Stimulated activated CD8-positive, alpha-beta memory T cell treated with anti-CD3 and anti-CD28 coated beads, Interleukin-4, amount 100 ng/mL, for 1 hour (primary cell): ENCODE measurements at places on chromosomes 5 and 9.

DNA sequence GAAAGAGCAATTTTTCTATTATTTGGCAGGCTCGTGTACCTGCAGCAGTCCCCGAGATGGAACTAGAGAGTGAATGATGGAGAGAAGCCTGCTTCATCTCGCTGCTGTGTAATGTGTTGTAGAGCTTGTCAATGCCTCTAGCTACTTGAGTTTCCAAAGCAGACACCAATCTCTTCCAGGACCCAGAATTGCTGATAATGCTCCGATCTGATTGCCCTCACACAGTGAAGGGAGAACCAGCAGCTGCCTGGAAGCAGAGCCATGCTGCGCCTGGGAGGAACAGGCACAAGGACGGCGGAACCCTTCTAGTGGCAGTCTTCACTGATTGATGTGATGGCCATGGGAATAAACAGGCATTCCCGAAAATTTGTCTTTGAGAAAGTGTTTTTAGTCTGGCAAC is 288.0 kb downstream of the ICE1 start:
- DNase-seq, result no peak

DNA sequence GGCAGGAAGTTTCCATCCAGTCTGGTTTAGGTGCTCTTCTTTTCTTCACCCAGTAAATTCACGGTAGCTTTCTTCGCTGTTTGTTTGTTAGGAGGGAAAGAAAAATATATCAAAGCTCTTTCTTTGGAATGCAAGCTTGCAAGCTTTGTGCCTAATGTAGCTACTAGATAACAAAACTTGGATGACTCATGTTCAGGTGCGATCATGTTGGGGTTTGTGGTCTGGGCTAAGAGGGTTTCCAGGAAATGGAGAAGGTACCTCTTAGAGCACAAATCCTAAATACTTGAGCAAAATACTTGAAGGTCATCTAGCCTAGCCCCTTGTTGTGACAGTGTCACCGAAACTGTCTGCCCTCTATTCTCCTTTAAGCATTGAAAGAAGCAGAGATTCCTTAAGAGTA is 17.7 kb downstream of the SRP19 start:
- DNase-seq, result no peak

GRCh38 chr5:149114403-149115312 is 26.6 kb upstream of the ABLIM3 start:
- peak; percentile 7 for DNase-seq

- DNase-seq, result no peak
These were observed 10.1 kb upstream of the RNF183 start for GRCh38 chr9:113313261-113313660.

DNA sequence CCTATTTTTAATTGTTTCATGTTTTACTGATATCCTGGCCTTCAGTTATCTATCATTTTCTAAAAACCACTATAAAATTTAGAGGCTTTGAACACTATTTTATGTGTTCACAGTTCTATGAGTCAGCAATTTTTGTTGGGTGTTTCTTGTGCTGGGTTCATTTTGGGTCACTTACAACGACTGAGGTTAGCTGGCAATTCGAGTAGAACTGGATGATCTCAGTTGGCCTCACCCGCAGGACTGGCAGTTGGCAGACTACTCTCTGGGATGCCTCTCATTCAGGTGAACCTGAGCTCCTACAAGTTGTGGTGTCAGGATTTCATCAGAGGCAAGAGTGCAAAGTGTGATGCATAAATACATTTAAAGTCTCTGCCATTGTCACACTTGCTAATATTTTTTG is 151.0 kb upstream of the PAPPA start:
- DNase-seq, result no peak

GRCh38 chr5:7927466-7928375 is 58.8 kb downstream of the MTRR start:
- DNase-seq, result no peak

DNA sequence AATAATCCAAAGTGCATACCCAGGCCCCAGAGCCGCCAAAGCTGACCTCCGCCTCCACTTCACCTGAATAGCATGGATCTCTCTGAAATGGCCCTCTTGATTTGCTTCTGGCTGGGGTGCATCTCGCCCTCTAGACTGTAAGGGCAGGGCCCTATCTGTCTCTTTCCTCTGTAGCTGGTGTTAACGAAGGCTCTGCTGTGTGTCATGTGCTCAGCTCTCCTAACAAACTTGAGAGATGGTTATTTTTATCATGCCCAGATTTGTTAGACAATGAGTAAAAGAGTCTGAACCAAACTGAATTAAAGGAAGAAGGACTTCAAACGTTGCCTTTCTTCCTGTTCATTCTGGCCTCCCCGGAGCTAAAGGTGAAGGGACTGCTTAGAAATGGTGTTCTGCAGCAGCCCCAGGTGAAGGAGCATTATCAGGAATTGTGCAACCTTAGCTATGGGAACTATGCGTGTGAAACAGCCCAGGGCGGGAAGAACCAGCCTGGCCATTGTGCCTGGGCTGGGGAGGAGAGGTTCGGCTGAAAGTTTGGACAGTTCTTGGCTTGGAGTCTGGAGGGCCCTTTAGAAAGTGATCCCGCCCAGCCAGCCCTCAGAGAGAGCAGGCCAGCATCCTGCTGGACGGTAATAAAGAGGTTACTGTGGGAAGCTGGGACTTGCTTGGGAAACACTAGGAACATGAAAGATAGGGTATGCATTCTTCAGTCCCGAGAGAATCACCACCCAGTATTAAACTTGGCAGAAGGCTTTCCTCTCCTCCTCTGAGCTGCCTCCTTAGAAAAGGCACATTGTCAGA is 73.5 kb downstream of the WWC1 start:
- no peak for DNase-seq

DNA sequence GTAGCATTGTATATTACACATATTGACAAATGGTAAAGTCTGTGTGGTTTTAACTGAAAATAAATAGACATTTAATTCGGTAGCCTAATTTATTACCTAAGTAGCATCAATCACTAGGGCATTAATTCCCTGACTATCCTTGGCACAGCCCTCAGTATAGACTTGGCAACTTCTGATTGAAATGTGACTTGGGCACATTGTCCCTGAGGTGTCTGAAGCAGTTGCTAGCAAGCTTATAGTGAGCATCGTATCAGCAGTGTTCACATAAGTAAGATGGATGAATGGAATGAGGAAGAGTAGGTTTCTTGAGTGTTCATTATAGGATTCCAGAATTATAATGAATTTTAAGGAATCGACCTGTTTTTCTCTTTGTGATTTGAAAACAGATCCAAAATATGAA is 16.1 kb downstream of the LURAP1L start:
- no peak for DNase-seq

DNA sequence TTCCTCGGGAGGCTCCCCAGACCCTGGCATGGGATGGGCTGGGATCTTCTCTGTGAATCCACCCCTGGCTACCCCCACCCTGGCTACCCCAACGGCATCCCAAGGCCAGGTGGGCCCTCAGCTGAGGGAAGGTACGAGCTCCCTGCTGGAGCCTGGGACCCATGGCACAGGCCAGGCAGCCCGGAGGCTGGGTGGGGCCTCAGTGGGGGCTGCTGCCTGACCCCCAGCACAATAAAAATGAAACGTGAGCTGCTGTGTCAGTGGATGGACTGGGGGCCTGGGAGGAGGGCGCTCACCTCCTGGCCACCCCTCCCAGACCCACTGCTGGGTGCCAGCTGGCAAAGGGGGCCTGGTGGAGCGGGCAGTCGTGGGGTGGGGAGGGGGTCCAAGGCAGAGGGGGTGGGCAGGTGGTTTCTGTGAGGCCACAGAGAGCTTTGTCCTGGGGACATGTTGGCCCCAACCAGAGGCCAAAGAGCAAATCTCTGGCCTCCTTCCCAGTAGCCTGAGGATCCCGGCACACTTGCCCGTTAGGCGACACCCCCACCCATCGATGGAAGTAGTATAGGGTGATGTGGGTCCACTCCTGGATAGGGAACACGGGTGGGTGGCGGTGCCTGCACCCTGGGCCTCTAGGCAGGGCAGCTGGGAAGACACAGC is 9.8 kb downstream of the EGFL7 start:
- no peak for DNase-seq

DNA sequence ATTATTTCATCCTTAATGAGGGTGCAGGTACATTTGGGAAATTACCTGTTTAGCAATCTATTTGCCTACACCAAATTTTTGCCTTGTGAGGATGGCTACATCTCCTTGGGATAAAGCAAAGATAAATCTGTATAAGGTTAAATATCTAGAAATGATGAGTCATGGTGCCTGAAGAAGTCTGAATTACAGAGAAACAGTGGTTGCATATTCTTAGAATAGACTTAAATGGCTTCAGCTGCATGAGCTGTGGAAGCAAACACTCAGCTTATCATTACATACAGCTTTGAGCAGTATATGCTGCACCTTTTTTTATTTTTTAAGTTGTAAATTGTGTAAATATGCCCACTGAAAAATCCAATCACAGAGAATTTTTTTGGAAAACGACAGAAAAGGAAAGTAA is 153.5 kb downstream of the RAPGEF6 start:
- no peak for DNase-seq

- DNase-seq, result no peak
These were observed 104.8 kb downstream of the LPAR1 start for GRCh38 chr9:110933350-110934001.

DNA sequence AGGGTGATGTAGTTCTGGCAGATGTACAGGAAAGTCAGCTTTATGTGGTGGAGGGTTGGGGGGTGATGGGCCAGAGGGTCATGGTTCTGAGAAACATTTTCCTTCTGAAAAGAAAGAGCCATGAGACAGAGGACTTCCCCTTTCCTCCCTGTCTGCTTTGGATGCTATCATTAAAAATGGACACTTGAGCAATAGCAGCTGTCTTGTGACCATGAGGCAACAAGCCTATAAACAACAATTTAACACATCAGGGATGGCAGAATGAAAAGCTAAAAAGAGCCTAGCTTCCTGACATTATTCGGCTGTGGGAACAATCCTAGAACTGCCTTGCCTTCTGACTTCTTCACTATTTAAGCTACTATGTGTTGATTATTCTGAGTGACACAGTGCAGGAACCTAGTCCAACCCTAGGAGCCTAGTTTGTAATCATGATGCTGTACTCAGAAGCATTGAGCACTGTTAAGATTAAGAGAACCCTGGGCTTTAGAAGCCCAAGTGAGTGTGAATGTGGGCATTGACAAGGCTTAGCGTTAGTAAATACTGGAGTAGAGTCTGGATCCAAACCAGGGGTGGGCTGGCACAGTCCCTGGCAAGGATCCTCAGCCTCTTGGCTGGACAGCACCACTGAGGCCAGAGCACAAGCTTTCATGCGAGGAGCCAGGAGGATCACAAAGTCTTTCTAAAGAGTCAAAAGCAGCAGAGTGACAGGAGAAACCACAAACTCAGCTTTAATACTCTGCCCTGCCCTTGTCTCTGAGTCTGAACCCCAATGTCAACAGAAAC is 178.5 kb upstream of the EGFLAM start:
- no peak for DNase-seq

DNA sequence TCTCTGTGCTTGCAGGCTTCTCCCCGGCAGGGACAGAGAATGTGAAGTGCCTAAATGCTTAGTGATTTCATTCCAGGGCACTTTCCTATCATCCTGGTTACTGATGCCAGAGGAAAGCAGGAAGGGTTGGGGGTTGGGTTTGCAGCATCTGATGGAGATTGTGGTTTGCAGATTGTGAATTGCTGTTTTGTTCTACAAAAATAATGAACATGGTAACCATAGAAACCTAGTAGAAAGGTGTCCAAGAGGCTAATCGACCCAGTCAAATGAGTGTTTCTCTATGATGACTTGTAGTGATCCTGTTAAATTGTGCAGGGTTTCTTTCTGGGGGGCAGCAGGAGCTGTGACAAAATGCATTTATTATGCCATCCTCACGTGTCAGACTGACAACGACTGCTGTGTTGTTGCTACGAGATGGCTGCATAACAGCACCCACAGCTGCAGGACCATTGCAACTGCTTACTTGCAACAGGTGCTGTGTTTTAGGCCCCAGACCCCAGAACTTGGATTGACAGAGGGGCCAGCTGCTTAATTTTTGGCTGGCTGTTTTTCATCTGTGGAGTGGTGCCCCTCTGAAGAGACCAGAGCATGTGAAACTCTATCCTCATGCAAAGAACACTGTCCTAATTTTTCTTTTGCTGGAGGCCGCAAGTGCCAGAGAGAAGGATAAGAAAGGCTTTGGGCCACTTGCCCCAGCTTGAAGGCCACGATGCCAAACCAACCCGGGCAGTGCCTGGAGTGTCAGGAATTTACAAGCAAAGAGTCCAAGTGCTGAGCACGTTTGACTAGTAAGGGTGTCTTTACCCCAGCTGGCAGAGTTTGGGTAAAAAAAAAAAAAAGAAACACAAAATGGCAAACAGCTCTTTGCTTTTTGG is 397.8 kb downstream of the GADD45G start:
- DNase-seq, result no peak

GRCh38 chr9:95506428-95506677 is 10.4 kb downstream of the PTCH1 start:
- no peak for DNase-seq

- DNase-seq, result no peak
These were observed 478.1 kb upstream of the CDH9 start for GRCh38 chr5:27516437-27516836.

DNA sequence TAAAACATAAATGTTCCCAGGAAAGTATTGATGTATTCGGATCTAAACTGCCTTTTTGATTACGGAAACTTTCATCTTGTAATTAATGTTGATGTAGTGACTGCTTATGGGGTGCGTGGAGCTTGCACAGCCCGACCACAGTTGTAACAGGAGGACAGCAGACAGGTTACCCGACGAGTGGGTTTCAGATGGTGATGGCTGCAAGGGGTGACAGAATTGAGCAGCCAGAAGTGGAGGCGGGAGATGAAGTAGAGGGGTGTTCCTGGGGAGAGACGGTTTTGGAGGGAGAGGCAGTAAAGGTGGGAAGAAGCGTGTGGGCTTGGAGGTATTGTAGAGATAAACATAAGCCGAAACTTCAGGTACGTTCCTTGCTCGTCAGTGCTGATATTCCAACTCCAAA is 5.8 kb downstream of the CEP72 start:
- DNase-seq, result no peak

- no peak for DNase-seq
These were observed 596.3 kb downstream of the HINT1 start for GRCh38 chr5:130568791-130569190.

GRCh38 chr5:65479527-65479926 is 2.2 kb downstream of the ADAMTS6 start:
- DNase-seq, result no peak

GRCh38 chr9:125375820-125376219 is 114.2 kb downstream of the GAPVD1 start:
- no peak for DNase-seq

DNA sequence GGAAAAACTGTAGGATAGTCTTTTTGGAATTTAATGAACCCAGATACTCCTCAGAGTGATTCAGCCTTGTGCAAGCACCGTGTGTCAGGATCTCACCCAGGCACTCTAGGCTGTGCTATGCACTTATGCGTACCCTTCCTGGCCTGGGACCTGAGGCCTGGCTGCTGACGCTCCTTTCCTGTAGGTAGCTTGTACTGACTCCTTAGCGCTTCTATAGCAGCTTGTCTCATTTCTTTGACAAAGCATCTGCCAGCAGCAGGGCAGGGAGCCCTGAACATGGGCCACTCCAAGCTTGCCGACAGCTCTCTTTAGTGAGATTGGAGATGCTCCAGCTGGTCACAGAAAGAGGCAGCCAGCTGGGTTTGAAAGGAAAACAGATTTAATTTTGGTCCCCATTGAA is 147.3 kb downstream of the SGCD start:
- DNase-seq, result no peak

GRCh38 chr9:120394058-120394669 is 185.8 kb downstream of the CDK5RAP2 start:
- no peak for DNase-seq
